ENCODE measurements at places on chromosomes 11 and 22. TPM values are rescaled to one million over a fixed set of nuclear protein-coding genes. Genes with fewer than 3 reads are reported as not detected.

MMP1 gene
- not detected for total RNA-seq

BAIAP2L2 gene
- total RNA-seq = 0.63 TPM

GRCh38 chr11:48108231-48109045, 108.2 kb upstream of the OR4B1 start:
- no peak for DNase-seq

- DNase-seq = no peak
These were observed 2.0 kb upstream of the OR51S1 start for GRCh38 chr11:4851033-4851432.

DNA sequence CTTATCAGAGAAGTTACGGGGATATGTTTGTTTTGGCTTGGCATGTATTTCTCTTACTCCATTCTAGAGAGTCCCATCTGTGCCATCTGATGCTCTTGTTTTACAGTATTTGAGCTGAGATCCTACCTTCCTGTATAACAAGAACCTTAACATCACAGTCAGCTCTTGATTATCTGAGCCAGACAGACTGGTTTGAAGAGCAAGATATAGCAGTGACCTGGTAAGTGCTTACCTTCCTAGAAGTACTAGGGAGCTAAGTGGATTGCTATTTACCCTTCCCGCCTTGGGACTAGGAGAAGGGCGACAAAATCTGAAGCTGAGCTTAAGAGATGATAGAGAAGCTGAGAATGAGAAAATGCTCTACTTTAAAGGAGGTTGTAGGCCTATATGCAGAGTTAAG, 235.3 kb downstream of the CSNK2A3 start:
- DNase-seq = no peak

- DNase-seq = no peak
These were observed 7.4 kb downstream of the MMP7 start for GRCh38 chr11:102523189-102523570.

DNA sequence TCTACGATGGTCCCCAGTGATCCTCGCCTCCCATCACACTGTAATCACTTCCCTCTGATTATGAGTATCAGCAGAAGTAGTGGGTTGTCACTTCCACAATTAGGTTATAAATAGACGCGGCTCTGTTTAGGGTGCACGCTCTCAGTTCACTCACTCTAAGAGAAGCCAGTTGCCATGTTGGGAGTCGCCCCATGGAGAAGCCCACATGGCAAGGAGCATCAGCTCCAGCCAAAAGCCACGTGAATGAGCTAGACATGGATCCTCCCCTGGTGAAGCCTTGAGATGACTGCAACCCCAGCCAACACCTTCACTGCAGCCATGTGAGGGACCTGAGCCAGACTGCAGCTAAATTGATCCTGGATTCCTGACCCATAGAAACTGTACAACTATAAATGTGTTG, 26.4 kb upstream of the MYOD1 start:
- no peak for DNase-seq

- DNase-seq = no peak
These were observed 327.4 kb downstream of the MN1 start for GRCh38 chr22:27474112-27474571.

DNA sequence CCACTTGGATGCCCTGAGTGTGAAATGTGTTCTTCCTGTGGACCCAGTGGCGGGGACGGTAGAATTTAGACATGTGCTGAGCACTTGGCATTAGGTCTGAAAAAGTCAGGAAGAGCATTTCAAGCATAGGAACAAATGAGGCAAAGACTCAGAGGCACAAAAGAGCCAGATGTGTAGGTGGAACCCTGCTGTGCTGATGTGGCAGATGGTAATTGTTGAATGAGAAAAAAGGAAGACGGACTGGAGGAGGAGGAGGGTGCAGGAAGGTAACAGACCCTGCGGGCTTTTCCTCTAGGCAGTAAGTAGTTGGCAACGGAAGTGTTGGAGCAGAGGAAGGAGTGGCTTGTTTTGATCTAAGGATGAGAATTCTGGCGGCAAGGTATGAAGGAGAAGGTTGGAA, 985.8 kb downstream of the TBC1D22A start:
- no peak for DNase-seq

- no peak for DNase-seq
These were observed 50.5 kb downstream of the RBX1 start for GRCh38 chr22:41001722-41002122.

DNA sequence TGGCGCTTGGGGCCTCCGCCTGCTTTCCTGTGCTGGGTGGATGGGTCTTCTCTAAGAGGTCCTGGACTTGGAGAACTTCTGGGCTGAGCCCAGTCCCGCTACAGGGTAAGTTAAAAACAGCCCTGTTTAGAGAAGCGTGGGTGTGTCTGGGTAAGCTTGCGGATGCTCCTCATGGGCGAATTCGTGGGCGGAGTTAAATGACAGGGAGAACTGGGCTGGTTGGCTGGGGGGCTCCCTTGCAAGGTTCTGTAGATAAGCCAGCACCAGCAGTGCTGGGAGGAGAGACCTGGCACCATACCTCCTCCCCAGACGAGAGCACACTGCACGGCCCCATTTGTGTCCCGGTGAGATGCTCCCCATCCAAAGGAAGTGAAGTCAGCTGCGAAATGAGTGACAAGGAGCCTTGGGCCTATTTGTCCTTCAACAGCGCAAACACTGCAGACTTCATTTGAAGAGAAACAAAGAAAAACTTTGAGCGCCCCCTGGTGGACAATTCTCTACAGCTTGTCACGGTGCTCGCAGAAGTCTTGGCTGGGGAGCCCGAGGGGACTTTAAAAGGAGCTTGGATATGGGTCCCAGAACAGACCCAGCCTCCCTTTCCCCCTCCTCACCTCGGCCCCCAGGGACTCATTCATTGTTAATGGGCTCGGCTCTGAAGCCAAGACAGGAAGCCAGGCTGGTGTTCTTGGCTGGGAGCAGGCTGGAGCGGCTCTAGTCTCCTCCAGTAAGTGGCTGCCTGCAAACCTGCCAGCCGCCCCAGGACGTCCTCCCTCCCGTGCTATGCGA, 39.5 kb downstream of the TP53I11 start:
- DNase-seq = peak; percentile 84

DNA sequence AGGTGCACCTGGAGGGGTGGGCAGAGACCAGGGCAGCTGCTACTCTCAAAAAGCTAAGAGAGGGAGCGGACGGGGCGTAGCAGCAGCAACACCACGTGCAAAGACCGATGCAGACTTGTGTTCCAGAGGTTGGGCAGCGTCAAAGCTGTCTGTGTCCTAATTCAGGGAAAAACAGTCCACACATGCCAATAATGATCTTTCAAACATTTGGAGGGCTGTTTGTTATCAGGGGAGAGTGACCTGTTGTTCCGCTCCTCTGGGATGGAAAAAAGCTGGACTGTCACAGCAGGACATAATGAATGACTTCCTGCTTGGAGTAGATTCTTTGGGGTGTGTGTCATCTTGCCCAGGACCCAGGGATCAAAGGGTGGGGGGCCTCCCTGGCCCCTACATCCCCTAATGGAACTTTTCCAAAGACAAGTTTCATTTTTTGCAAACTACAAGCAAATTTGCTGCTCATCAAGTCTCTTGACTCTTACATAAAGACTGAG, 6.2 kb upstream of the FBLN1 start:
- DNase-seq = no peak

Measured in activated CD4-positive, alpha-beta memory T cell treated with anti-CD3 and anti-CD28 coated beads, Interleukin-2, amount 10 ng/mL, durations not matched to agents 7 days and 5 days (primary cell).